ENCODE measurements at places on chromosomes 11 and 22.
A peak's percentile ranks its signal among the peaks of the same experiment; 100 is the strongest.

GRCh38 chr11:126328001-126328390 lies 24.1 kb downstream of the DCPS start:
- no peak for DNase-seq

DNA sequence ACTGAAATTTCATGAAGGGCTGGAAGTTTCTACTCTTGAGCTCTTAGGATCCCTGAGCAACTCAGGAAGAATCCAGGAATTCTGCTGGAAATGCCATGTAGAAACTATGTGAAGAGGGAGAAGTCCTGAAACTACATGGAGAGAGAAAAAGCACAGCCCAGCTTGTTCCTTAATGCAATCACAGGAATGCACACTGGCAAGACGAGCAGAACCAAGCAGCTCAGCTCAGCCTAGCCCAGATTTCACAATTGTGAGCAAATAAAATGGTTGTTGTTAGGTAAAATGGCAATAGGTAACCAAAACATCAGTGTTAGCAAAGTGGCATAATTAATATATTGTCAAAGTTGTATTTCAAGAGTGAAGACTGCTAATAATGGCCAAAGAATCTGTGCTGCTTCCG lies 28.1 kb downstream of the ZNF214 start:
- DNase-seq, result no peak

- DNase-seq, result no peak
These were observed 43.2 kb downstream of the GLYATL2 start for GRCh38 chr11:58801302-58801701.

GRCh38 chr22:35618427-35619223 lies 1.5 kb upstream of the MB start:
- DNase-seq, result no peak

DNA sequence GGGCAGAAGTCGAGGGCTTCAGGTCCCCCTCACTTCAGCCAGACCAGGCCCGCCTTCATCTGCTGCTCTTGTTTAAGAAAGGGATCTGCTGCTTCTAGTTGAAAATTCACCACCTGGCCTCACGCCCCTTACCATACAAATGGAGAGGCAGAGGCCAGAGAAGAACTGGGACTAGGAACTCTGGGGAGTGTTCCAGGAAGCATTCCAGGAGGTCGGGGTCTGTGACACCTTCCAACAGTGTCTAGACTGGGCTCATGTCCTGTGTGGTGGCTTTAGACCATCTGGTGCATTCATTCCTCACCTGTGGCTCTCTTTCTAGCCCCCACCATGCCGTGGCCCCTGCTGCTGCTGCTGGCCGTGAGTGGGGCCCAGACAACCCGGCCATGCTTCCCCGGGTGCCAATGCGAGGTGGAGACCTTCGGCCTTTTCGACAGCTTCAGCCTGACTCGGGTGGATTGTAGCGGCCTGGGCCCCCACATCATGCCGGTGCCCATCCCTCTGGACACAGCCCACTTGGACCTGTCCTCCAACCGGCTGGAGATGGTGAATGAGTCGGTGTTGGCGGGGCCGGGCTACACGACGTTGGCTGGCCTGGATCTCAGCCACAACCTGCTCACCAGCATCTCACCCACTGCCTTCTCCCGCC lies 12.3 kb downstream of the TSKU start:
- no peak for DNase-seq

- DNase-seq, result no peak
These were observed 65.7 kb upstream of the AMOTL1 start for GRCh38 chr11:94702481-94702880.

GRCh38 chr11:33735271-33736147 lies 714 bp downstream of the CD59 start:
- DNase-seq, result peak; percentile 59

DNA sequence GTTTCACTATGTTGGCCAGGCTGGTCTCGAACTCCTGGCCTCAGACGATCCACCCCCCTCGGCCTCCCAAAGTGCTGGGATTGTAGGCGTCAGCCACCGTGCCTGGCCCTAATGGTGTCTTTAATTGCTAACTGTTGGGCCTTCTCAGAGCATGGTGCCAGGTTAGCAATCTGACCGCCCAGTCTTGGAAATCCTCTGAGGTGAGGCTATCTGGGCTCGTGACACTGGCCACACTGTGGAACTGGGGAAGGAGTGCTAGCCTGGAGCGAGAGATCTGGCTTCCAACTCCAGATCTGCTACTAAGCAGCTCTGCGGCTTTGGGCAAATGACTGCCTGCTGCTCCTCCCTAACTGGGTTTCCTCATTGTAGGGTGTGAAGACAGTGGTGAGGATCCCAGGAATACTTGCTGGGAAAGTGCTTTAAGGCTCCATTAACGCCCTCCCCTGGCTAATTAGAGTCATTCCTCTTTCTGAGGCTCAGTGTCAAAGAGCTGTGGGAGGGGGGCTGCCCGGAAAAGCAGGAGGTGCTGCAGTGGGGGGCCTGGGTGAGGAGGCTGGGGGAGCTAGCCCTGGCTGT lies 35.4 kb downstream of the CHRDL2 start:
- no peak for DNase-seq

DNA sequence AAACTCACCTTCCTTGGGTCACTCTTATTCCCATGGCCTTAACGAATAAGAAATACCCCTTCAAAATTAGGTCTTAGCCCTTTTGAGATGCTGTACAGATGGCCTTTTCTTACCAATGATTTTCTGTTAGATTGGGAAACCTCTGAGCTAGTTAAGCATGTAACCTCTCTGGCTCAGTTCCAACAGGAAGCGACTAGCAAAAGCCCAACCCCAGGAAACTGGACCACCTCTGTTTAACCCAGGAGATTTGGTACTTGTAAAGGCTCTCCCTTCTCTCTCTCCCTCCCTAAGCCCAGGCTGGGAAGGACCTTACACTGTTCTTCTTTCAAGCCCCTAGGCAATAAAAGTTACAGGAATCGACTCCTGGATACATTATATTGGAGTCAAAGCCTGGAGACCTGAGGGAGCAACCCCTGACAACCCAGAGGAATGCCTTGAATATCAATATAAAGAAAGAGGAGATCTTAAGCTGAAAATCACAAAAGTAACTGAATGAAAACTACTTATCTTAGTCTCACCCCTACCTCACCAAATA lies 11.7 kb downstream of the APIP start:
- peak; percentile 10 for DNase-seq

- no peak for DNase-seq
These were observed 52.6 kb downstream of the TENM4 start for GRCh38 chr11:79388201-79388600.

- DNase-seq, result peak; percentile 51
These were observed 60.7 kb upstream of the CCDC89 start for GRCh38 chr11:85746670-85747069.

DNA sequence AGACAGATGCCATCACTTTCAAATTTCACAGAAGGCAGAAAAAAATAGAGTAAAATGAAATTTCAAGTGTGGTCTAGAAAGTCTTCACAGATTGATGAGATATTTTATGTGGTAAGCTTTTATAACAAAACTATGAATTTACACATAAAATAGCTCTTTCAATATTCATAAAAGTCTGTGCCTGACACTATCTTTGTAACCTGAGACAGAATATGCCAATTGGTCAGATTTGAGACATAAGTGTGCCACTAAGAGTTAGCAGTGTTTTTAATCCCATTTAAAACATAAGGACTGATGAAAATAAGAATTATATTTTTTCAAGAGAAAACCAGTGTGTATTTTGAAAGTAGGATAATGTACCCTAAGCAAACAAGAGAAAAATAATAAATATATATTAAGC lies 769.5 kb upstream of the LUZP2 start:
- DNase-seq, result no peak

- peak; percentile 71 for DNase-seq
These were observed 1.8 kb downstream of the TTC17 start for GRCh38 chr11:43360361-43361032.

- DNase-seq, result no peak
These were observed 156.4 kb upstream of the NARS2 start for GRCh38 chr11:78731027-78731426.

- DNase-seq, result peak; percentile 48
These were observed 5.3 kb upstream of the OR52M1 start for GRCh38 chr11:4539603-4540219.

- no peak for DNase-seq
These were observed 58.5 kb upstream of the PARVA start for GRCh38 chr11:12318791-12319438.

DNA sequence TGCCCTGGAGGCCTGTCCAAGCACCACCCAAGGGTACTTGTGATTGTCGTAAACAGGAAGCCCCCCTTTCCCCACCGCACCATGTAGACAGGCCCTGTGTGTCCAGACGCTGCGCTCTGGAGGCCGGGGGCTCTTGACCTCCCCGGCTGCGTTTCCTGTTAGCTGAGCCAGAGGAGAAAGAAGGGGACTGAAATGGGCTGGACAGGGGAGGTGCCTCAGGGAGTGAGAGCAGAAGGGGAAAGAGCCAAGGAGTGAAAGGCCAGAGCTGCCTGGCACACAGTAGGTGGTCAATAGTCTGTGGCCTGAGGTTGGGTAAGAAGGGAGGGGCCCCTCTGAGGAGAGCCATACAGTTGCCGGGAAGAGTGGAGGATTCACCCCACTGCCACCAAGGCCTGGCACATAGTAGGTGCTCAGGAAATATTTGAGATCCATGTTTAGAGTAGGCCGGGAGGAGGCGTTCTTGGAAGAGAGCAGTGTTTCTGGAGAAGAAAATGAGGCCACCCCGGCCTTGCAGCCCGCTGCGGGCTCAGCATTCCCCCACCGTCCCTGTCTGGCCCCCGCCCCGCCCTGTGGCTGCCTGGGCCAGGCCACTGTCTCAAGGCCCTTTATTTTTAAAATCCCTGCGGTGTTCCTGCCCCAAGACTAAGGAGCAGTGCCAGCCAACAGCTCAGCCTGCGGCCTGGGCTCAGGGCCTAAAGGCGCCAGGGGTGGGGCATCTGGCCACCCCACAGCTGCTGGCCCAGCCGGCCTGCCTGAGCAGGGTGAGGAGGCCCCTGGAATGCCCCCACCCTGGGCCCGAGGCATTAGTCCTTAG lies 13.6 kb upstream of the CDC42EP1 start:
- DNase-seq, result no peak

GRCh38 chr11:26483108-26483507 lies 89.0 kb downstream of the MUC15 start:
- DNase-seq, result no peak

DNA sequence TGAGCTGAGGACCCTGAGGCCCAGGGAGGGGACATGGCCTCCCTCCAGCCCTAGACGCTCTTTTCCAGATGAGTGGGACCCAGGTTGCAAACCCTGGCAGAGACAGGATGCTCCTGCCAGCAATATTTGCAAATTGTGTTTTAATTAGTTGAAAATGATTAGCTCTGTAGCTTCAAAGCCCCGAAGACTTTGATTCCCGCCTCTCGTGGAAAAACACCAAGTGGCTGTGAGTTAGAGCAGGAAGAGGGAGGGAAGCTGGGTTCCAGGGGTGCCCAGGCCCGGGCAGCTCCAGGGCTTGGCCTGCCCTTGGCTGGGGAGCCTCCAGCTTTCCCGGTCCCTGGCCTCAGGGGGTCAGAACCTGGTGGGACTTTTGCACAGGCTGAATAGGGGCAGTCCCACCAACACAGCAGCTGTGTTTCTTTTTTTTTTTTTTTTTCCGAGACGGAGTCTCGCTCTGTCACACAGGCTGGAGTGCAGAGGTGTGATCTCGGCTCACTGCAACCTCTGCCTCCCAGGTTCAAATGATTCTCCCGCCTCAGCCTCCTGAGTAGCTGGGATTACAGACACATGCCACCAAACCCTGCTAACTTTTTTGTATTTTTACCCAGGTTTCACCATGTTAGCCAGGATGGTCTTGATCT lies 101.6 kb upstream of the RTL6 start:
- no peak for DNase-seq

DNA sequence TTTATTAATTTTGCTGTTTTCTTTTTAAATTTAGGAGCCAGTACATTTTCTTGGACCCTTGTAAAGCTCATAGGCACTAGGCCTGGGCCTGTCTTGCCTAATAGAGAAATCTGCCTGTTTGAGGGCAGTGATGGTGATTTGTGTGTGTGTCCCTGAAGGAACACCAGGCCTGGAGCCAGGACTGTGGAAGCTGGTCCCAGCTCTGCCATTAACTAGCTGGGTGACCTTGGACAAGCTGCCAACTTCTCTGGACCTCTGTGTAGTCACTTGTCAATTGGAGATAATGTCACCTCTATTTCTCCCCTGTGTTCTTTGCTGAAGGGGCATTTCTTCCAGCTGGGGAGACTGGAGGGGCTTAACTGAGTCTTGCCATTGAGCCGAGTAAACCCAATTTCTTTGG lies 16.0 kb upstream of the FTH1 start:
- no peak for DNase-seq

DNA sequence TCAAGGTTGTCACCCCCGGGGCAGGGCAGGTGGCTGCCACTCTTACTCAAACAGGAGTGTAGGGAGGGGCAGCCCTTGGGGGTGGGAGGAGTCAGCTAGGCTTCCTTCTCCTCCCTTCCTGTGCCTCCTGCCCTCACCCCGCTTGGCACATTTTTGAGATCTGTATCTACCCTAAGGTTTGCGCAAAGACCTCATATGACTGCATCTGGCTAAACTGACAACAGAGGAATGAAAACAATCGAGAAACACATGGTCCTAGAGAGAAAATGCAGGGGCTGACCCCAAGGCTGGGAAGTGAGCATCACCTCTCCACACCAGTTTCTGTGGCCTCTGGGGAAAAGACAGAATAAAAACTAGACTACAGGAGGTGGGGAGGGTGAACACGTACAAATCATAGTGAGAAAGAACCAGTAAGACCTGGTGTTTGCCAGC lies 28.1 kb downstream of the IGSF9B start:
- no peak for DNase-seq

GRCh38 chr11:108069947-108070346 lies 51.4 kb upstream of the ACAT1 start:
- peak; percentile 75 for DNase-seq

- DNase-seq, result no peak
These were observed 29.8 kb upstream of the DRD2 start for GRCh38 chr11:113505046-113505445.

GRCh38 chr11:102338479-102339010 lies 8.5 kb upstream of the BIRC2 start:
- no peak for DNase-seq

GRCh38 chr11:17694494-17695110 lies 24.8 kb upstream of the MYOD1 start:
- no peak for DNase-seq

- no peak for DNase-seq
These were observed 639.1 kb downstream of the TBC1D22A start for GRCh38 chr22:47401592-47401898.

GRCh38 chr11:19874266-19874665 lies 161.6 kb downstream of the NAV2 start:
- no peak for DNase-seq

DNA sequence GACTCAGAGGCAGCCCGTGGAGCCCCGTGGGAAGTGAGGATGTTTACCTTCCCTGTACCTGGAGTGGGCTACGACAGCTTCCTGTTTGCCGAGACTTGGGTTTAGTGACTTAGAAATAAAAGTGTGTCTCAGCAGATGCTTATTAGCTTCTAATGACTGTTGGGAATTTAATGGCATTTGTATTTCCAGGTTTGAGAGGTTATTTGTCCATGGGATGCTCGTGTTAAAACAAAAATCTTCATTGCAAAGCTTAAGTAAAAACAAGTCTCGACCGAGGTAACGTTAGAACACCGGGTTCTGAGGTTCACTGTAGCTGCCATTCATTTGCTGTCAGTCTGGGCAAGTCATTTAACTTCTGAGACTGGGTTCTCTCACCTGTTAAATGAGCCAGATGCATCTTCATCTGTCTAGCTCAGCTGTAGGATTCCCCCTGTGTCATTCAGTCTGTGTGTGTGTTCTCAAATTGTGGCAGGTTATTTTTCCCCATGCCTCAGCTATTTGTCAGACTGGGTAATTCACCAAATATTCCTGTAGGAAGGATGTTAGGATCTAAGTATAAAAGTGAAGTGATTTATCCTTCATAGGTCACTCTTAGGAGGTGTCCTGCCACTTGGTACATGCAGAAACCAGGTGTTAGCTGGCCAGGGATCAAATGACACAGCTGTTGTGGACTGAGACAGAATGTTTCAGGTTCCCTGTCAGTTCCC lies 791 bp downstream of the EI24 start:
- no peak for DNase-seq

All from inflammatory macrophage treated with lipopolysaccharide for 4 hours (primary cell).